ENCODE measurements at places on chromosomes 5 and 9. TPM values are rescaled to one million over a fixed set of nuclear protein-coding genes. Genes with fewer than 3 reads are reported as not detected.
A peak's percentile ranks its signal among the peaks of the same experiment; 100 is the strongest.

ERAP2 gene
- total RNA-seq = 10.9 TPM

TMEM174 gene
- not detected for total RNA-seq

PKD2L2 gene
- total RNA-seq = not detected

HACD4 gene
- total RNA-seq = 2.4 TPM

LEAP2 gene
- total RNA-seq = 0.13 TPM

CFAP157 gene
- total RNA-seq = not detected

ADAMTS13 gene
- total RNA-seq = 1.0 TPM

PTGES gene
- total RNA-seq = 0.90 TPM

CMYA5 gene
- total RNA-seq = 0.77 TPM

CNOT6 gene
- 26.6 TPM for total RNA-seq

DNA sequence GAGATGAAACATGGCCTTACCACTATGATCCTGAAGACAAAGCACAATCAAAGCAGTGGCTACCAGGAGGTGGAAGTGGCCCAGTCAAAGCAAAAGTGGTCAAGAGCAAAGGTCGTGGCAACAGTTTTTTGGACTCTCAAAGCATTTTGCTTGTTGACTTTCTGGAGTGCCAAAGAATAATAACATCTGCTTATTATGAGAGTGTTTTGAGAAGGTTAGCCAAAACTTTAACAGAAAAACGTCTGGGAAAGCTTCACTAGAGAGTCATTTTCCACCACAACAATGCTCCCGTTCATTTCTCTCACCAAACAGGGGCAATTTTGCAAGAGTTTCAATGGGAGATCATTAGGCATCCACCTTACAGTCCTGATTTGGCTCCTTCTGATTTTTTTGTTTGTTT is 33.6 kb upstream of the MAMDC2 start:
- no peak for DNase-seq

- peak; percentile 81 for DNase-seq
Observed at GRCh38 chr9:101458963-101459631, 23.5 kb upstream of the ALDOB start.

DNA sequence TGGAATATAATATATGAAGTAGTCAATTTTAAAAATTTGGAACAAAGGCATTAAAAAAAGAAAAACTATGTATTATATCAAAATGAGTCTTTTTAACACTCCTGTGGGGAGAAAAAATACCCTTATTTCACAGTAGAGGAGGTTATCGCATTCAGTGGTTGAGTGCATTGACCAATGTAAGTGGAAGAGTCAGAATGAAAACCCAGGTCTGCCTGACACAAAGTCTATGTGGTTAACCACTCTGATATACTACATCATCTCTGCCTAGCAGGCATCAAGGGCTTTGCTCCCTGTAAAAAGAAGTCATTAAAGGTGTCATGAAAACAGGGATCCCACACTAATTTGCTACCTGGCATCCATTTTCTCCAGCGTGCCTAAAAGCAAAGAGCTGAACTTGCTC is 417.2 kb upstream of the C9orf72 start:
- DNase-seq = no peak

DNA sequence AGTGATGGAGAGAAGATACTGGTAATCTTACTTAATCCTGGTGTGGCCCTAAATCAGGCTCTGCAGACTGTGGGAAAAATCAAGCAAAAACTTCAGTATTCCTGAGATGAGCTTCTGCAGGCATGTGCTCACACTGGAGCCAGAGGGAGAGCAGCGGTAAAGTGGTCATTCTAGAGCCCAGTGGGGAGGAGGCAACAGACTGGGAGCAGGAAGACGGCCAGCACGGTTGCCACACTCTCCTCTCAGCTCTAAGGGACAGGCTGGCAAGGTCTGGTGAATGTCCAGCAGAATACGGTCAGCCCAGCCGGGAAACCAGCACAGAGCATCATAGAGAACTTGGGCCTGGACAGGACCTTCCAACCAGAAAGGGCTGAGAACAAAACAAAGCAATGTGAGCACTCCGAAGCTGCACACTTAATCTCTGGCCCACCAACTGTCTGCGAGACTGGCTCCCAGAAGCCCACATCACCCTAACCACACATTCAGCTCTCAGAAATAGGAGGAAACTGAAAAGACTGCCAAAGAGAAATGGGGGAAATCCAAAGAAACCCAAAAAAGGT is 30.3 kb downstream of the MED27 start:
- DNase-seq = no peak

- DNase-seq = no peak
Observed at GRCh38 chr9:27560457-27560856, 12.8 kb downstream of the C9orf72 start.

GRCh38 chr9:137798901-137799629 is 78.5 kb upstream of the CACNA1B start:
- DNase-seq = no peak

GRCh38 chr5:83946516-83946915 is 225.9 kb upstream of the HAPLN1 start:
- no peak for DNase-seq

DNA sequence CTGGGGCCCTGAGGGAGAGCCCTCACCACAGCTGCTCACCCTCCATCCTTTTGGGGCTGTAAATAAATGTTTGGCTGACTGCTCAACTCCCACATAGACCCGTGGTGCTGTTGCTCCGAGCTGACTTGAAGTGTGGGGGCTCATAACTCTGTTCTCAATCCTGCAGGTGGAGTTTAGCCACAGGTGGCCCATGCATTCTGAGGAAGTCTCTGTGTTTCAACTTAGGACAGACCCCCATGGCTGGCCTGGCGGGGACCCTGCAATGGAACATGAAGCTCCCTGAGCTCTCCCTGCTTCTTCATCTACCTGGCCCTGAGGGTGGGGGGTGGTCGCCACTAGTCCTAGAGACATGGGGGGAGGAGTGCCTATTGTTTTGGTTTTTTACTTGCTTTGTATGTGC is 19.7 kb downstream of the NDUFS6 start:
- no peak for DNase-seq

DNA sequence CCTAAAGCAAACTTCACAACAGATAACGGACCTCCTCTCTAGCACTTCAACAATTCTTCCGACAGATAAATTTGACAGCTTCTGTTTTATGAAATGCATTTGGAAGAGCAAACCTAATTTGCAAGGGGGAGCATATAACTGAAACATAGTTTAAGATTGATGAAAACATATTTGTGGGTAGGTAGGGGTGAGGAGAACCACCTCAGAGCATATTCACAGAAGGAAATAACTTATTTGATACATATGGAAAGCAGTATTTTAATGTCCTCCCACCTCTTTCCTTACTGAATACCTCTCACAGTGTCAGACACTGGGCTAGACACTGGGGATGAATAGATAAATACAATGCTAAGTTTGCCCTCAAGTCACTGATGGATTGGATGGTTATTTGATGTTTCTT is 384.8 kb downstream of the MAT2B start:
- no peak for DNase-seq

DNA sequence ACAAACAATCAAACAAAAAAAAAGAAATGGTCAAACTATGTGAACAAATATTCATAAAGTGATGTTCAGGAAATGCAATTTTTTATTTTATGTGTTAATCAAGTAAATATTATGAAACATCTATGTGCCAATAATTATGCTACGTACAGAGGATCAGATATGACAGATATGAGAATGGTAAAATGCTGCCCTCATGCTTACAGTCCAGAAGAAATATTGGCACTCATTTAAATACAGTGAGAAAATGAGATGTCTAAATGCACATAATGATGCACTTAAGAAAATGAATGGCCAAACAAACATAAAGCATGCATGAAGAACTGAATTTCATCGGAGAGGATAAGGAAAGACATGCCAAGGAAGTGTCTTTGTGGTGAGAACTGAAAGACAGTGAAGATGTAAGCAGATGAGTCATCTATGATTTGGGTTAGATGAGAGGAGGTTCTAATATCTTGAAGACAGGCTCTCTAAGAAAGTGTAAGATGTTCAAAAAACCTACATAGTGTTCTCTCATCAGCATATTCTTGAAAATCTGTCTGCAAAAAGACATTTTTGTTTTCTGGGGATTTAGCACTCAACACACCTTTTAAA is 1231.1 kb upstream of the ACO1 start:
- DNase-seq = peak; percentile 32

DNA sequence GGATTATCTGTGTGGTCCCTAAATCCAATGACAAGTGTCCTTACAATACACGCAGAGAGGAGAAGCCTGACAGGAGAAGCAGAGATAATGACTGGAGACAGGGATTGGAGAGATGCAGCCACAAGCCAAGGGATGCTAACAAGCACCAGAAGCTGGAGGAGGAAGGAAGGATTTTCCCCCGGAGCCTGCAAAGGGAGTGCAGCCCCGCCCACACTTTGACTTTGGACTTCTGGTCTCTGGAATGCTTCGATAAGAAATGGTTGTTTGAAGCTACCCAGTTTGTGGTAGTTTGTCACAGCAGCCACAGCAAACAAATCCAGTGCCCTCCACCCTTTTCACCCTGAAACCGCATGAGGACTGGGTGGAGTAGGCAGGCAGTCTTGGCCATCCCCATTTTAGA is 77.2 kb upstream of the BOD1 start:
- DNase-seq = no peak

DNA sequence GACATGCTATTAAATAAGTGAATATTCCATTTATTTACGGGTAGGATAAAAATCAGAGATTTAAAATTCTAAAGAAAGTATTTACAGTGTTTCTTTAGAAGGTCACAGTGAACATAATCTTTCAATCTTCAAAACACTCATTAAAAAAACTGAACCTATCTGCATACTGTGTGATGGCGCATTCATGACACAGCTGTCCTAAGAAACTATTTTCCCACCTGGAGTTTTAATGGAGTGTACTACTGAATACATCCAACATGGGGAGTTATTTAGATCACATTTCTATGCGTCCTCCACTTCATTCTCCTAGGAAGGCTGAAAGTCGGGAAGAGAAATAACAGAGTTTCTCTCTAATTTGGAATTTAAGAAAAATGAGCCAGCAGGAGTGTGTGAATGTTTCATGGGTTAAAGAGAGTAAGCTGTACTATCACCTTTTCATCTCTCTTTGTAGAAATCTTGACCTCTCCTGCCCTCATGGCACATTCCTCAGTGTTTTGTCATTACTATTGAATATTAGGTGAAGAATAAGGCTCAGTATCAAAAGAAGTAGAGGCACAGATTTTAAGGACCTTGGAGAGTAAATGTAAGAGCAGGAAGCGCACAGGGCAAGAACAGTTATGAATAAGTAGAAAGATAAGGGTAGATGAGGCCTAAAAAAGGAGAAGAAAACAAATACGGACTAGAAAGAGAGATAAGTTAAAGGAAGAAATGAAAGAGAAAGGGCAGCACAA is 551.2 kb upstream of the TUSC1 start:
- DNase-seq = no peak

DNA sequence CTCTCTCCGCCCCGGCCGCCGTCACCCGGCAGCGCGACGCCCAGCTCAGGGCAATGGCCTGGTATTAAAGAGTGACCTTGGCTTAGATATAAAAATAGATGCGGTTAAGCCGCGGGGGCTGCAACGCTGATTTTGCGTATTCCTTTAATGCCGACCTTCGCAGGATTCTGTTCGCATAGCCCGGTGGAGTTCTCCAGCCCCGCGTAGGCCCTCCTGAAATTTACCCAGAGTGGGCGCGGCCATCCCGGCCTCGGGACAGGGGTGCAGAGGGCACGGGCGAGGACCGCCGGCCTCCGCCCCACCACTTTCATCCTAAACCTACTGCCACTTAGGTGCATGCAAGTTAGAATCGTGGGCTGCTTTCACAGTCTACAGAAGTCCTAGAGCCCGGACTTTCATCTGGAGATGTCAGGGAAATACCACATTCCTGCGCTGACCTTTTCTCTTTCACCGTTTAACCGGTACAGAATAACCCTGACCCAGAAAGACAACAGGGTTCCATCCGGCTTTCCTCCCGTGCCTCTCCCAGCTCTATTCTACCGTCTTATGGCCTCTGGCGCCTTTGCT is 492 bp upstream of the FAM169A start:
- no peak for DNase-seq

- DNase-seq = no peak
Observed at GRCh38 chr9:69806627-69807026, 14.0 kb upstream of the CFAP95 start.

- DNase-seq = no peak
Observed at GRCh38 chr5:39132792-39133191, 58.6 kb upstream of the RICTOR start.

GRCh38 chr5:146082798-146083197 is 22.6 kb downstream of the PLAC8L1 start:
- DNase-seq = no peak

GRCh38 chr9:72614067-72614466 is 92.7 kb downstream of the TMC1 start:
- no peak for DNase-seq

- no peak for DNase-seq
Observed at GRCh38 chr9:120889606-120890271, 12.8 kb upstream of the PHF19 start.

- DNase-seq = no peak
Observed at GRCh38 chr5:14834584-14835550, 36.7 kb downstream of the ANKH start.

DNA sequence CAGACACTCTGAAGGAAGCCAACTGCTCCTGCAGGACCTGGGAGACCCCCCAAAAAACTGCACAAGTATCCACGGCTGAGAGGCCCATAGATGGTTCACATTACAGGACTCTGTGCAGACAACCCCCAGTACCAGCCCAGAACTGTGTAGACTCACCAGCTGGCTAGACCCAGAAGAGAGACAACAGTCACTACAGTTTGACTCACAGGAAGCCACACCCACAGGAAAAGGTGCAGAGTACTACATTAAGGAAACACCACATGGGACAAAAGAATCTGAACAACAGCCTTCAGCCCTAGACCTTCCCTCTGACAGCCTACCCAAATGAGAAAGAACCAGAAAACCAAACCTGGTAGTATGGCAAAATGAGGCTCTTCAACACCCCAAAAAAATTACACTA is 281.2 kb upstream of the RGMB start:
- peak; percentile 87 for DNase-seq

GRCh38 chr5:30447431-30447830 is 746.1 kb upstream of the CDH6 start:
- no peak for DNase-seq

DNA sequence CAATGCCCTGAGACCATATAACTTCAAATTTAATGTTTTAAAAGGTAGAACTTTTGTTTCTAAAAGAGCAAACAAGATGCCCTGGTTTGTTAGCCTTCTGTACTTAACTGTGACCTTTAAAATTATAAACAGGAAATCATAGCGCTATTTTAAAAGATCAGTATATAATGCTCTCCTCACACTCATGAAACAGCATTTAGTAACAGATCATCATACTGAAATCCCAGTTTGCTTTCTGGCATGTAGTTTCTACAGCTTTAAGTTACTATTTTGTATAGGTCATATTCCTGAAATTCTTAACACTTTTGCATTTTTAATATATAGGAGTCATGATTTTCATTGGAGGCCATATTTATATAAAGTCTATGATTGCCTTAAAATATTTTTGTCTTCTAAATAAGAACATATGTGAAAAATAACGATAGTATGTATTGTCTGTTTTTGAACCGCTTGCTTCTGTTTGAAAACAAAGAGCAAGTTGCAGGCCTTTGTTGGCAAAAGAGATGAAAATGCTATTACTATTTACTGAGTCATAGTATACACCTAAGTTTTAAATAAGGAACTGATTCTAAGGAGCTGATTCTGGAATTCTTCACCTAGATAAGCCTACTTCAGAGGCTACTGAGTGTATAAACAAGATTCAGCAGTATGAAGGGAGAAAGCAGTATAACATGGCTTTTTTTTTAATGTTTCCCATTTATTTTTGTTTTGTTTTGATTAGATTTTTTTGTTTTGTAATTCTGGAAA is 20.5 kb downstream of the SRFBP1 start:
- DNase-seq = peak; percentile 80

GRCh38 chr9:109600142-109600541 is 102.0 kb upstream of the PTPN3 start:
- peak; percentile 14 for DNase-seq

Data from bronchial epithelial cell (primary cell).